NCI-H748 treated with DMSO at 0.1 percent for 48 hours (cell line): ENCODE measurements at places on chromosomes 7 and 10.

DNA sequence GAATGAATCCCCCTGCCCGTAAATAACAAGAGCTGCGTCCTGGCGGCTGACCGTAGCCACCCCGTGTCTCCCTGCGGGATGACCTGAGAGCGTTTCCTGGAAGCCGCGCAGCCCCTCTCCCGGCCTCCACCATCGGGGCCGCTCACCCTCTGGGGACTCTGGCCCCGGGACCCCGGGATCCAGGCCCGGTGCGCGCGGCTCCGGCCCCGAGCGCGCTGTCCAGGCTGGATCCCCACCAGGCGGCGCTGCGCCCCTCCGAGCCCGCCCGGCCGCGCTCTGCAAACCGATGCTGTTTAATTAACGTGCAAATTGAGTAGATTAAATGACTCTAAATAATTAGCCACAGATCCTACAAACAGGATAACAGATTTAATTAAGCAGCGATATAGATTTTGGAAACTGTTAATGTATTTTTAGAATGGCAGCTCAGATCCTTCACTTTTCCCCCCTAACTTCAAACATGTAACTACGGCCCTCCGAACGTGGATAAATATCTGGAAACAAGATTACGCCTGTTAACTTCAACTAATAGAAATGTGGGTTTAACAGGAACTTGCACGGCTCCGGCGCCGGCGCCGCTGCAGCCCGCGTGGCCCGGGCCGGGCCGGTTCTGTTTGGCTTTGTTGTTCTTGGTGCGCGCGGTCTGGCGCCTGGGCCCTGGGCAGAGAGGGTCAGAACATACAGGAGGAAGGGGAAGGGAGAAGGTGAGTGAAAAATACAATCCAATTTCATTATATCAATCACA lies 7.1 kb upstream of the UNCX start:
- DNase-seq: no peak

- DNase-seq: no peak
Observed at GRCh38 chr7:130107949-130108674, 37.8 kb downstream of the KLHDC10 start.

- DNase-seq: no peak
Observed at GRCh38 chr7:142025896-142026295, 30.2 kb downstream of the MGAM start.

DNA sequence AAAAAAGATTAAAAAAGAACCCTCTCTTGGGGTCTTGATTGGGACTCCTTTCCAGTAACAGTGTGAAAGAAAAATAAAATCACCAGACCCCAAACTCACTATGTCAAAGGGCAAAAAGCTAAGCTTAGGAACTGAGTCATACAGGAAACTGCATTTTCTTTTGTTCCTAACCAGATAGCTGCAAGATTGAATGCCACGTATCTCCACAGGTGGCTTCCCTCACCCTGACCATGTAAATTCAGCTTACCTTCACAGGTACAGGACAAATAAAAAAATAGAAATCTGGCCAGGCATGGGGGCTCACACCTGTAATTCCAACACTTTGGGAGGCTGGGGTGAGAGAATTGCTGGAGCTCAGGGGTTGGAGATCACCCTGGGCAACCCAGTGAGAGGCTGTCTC lies 32.5 kb upstream of the EIF4H start:
- DNase-seq: no peak

DNA sequence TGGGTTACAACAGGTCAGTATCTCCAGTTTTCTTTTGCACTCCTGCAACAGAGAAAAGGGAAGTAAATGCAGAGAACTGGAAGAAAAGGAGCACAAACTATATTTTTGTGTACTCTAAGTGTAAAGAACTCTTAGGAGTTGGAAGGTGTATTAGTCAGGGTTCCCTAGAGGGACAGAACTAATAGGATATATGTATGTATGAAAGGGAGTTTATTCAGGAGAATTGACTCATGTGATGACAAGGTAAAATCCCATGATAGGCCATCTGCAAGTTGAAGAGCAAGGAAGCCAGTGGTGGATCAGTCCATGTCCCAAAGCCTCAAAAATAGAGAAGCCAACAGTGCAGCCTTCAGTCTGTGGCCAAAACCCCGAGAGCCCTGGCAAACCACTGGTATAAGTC lies 22.6 kb upstream of the RAB18 start:
- DNase-seq: no peak

DNA sequence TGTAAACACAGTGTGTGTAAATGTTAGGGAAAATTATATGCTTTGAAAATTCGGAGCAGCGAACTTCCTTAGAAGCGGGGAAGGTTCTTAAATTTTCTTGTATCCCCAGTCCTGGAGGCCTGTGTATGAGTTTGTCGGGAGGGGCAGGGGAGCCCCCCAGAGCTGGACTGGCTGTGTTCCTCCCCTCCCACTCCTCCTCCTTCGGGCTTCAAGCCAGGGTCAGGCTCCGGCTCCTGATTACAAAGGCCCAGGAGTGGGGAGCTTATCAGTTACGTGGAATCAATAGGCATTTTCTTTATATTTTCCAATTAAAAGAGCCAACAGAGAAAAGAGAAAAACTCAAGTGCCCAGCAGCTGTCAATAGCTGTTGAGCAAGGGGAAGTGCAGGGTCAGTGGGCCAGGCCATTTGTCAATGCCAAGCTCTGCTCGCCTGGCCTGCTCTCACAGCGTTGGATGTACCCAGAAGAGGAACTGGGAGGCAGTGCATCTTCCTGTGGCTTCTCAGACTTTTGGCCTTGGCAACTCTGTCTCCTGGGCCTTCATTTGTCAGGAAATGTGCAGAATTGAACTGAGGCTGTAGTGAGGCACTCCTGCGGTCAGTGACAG lies 156.9 kb upstream of the PCBD1 start:
- DNase-seq: peak; percentile 55

DNA sequence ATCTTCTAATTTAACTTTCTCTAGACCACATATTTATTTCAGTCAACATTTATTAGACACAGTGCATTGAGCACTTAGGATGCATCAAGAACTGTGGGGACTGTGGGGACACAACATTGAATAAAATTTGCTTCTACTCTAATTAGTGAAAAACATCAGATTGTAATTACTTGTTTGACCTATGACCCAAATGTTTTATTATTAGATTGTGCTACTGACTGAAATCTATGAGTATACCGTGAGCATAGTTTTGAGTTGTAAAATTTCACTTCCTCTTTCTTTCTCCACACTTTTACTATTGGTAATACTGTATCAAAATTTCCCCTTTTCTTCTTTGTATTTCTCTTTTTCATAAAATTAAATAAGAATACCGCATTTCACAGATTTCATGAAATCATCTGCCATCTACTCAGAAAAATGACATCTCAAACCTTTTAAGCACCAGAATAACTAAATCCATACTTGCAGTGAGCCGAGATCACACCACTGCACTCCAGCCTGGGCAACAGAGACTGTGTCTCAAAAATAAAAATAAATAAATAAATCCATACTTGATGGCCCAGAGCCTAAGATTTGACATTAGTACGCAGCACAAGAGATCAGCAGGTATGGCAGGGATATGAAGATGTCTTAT lies 25.4 kb upstream of the INPP5F start:
- no peak for DNase-seq

DNA sequence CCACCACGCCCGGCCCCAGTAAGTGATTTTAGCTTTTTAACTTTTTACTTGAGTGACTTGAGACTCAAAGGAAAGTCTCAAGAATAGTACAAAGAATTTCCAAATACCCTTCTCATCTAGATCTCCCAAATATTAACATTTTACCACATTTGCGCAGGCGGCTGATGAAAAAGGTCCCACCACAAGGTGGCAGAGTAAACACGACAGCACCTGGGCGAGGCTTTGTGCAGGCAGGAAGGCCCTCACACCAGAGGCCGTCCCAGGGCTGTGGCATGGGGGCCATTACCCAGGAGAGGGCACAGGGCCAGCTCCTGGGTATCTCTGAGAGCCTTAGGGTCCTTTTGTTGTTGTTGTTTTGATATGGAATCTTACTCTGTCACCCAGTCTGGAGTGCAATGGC lies 50.0 kb upstream of the WIPI2 start:
- DNase-seq: no peak

- no peak for DNase-seq
Observed at GRCh38 chr7:148419856-148420832, 170.4 kb upstream of the C7orf33 start.

DNA sequence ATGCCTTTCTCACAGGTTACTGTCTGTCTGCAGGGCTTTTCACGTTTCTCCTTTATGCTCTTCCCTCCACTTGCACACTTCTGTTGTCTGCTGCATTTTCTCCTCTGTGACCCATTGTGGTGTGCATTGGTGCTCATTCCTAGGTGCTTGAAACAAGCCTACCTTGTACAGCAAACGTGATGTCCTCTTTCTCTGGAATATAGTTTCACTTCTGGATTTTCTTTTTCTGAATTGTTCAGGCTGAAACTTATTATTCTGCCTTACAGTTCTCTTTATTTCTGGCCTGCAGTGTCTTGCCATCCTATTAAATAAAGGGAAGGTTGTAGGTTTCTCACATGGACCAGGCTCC lies 128.8 kb upstream of the SAMD8 start:
- no peak for DNase-seq

- no peak for DNase-seq
Observed at GRCh38 chr7:157235357-157236333, 96.9 kb downstream of the UBE3C start.

GRCh38 chr7:4642468-4643203 lies 39.5 kb upstream of the FOXK1 start:
- DNase-seq: no peak

DNA sequence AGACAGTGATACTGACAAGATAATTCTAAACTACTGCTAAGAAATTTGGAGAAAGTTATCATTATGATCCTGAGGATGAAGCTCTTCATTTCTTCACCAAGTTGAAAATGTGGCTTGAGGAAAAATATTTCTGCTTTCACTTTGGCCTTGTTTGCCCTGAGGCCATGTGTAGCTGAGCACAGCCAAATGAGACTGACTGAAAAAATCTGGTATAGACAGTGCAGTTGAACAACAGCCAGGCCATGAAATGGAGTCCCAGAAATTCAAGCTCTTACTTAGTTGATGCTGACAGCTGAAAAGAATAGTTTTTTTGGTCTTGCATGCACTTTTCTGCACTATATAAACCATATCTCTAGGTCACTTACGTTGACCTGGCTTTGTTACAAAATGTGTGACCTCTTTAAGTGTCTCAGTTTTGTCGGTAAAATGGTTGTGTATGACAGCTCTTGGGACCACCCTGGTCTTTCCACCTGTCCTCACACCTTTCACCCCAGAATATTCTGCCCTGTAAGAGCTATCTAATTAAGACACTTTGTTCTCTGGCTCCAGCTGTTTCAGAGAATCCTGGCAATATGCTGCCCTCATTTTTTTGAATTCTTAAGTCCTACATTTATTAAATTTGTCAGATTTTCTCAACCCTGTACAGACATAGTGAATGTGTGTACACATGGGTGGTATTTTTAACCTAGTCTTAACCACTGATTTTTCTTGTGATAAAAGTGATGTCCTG lies 91.3 kb downstream of the CD36 start:
- no peak for DNase-seq

DNA sequence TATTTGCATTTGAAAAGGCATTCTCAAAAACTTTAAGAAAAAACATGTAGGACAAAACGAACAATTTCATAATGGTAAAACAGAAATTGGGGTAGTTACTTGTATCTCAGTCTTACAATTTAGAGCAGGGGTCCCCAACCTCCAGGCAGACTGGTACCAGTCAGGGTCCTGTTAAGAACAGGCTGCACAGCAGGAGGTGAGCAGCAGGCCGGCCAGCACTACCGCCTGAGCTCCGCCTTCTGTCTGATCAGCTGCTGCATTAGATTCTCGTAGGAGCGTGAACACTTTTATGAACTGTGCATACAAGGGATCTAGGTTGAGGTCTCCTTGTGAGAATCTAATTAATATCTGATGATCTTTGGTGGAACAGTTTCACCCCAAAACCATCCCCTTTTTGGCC lies 77.3 kb downstream of the SEMA3A start:
- DNase-seq: no peak

GRCh38 chr10:75588031-75588430 lies 156.6 kb downstream of the LRMDA start:
- DNase-seq: no peak

- no peak for DNase-seq
Observed at GRCh38 chr10:420154-421121, 269.0 kb downstream of the DIP2C start.

- DNase-seq: no peak
Observed at GRCh38 chr10:79144351-79145173, 75.8 kb downstream of the ZMIZ1 start.

GRCh38 chr7:157540020-157540419 lies 203.2 kb downstream of the DNAJB6 start:
- DNase-seq: no peak

- DNase-seq: no peak
Observed at GRCh38 chr10:46240684-46241565, 45.9 kb upstream of the ANTXRL start.

DNA sequence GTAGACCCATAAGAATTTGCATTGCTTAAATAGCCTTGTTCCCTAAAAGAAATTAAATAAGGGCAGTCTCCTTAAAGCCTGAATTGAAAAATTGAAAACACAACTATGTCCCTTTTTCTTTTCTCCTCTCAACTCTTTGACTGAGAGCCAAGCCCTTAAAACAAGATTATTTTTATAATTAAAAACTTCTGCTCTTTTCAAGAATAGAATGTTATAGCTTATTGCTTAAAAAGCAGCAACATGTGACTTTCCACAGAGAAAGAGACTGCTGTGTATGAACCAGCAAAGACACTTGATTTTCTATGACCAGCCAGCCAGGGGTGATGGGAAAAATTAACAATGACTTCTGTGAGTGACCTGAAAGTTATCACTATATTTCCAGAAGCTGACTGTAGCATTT lies 295.2 kb upstream of the CELF2 start:
- DNase-seq: no peak

DNA sequence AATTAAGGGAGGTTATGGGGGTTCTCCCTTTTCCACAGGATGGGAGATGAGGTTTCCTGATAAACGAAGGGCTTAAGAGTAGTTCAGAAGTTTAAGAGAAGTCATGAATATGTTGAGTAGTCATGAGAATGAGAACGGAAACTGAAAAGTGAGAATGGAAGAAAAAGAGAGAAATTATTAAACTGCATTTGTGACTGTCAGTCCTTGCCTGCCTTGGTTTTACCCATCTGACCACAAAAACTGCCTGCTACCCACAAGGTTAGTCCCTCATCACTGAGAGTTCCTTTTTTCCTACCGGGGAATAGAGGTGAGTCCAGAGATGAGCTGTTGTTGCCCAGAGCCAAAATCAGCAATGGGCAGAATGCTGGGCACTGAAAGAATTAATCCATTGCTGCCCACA lies 174.1 kb upstream of the BET1 start:
- no peak for DNase-seq

DNA sequence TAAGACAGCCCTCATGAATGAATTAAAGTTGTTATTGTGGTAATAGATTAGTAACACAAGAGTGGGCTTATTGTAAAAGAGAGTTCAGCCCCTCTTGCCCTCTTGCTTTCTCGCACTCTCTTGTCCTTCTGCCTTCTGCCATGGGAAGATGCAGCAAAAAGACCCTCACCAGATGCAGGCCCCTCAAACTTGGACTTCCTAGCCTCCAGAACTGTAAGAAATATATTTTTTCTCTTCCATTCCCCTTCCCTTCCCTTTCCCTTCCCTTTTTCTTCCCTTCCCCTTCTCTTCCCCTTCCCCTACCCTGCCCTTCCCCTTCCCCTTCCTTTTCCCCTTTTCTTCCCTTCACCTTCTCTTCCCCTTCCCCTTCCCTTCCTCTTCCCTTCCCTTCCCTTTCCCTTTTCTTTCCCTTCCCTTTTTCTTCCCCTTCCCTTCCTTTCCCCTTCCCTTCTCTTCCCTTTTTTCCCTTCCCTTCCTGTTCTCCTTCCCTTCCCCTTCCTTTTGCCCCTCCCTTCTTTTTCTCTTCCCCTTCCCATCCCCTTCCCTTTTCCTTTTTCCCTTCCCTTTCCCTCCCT lies 55.6 kb upstream of the TMEM248 start:
- no peak for DNase-seq

GRCh38 chr7:130286881-130287280 lies 6.1 kb upstream of the CPA4 start:
- no peak for DNase-seq
